Left lobe of liver (tissue), 2 donors: ENCODE measurements at places on chromosomes 2 and 18.

DNA sequence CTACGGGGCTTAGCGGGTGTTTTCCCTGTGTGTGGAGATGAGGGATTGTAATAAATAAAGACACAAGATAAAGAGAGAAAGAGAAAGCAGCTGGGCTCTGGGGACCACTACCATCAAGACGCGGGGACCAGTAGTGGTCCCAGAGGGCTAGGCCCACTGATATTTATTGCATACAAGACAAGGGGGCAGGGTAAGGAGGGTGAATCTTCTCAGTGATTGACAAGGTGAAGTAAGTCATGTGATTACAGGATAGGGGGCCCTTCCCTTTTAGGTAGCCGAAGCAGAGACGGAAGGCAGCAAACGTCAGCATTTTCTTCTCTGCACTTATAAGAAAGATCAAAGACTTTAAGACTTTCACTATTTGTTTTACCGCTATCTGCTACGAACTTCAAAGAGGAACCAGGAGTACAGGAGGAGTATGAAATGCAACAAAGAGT is 4.5 kb upstream of the GAL3ST2 start:
- no peak for DNase-seq

DNA sequence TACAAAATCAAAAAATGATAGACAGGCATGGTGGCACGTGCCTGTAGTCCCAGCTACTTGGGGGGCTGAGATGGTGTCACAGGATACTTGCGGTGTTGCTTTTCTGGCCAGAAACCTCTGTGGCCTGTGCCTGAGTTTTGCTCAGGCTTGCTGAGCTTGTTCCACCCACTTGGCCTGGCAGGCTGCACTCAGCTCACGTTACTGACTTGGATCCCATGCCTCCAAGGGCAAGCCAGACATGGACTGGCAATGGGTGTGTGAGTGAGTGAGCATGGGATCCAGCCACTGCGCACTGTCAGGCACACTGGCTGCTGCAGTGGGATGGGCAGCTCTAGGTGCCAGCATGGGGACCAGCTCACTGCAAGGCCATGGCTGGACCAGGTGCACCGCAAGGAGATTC is 67.9 kb downstream of the NCAPH start:
- peak; percentile 22 for DNase-seq

DNA sequence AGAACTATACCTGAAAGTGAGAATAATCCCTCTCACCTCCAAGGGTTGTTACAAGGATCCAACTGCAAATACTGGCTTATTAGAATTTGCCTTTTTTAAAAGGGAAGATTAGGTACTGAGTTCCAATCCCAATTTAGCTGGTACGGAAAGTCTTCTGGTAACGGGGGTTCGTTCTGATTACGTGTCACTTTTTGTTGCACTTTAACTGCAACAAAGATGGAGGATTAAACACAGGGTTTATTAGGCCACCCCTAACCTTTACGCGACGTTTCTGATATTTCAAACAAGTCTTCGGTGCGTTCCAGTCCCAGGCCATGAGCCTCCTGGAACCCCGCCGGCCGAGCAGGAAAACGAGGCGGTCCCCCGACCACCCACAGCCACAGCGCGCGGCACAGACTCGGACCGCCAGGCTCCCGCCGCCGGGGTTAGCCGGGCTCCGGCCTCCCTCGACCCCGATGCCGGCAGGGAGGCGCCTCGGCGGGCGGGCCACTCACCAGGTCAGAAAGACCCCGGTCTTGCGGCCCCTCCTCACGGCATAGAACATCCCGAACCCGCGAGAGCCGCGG is 411 bp downstream of the RNASEH1 start:
- no peak for DNase-seq

- no peak for DNase-seq
These were observed 22.3 kb upstream of the VPS4B start for GRCh38 chr18:63444580-63444979.

DNA sequence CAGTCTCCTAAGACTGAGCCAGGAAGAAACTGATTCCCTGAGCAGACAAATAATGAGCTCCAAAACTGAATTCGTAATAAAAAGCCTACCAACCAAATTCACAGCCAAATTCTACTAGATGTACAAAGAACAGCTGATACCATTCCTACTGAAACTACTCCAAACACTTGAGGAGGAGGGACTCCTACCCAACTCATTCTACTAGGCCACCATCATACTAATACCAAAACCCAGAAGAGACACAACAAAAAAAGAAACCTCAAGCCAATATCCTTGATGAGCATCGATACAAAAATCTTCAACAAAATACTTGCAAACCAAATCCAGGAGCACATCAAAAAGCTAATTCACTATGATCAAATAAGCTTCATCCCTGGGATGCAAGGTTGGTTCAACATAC is 20.0 kb downstream of the RNU4ATAC start:
- no peak for DNase-seq

- no peak for DNase-seq
These were observed 167.4 kb downstream of the C1D start for GRCh38 chr2:67895227-67895941.

- no peak for DNase-seq
These were observed 270.8 kb upstream of the PARD3B start for GRCh38 chr2:204274429-204274828.

GRCh38 chr2:182248898-182249297 is 177.9 kb downstream of the PDE1A start:
- DNase-seq, result no peak

DNA sequence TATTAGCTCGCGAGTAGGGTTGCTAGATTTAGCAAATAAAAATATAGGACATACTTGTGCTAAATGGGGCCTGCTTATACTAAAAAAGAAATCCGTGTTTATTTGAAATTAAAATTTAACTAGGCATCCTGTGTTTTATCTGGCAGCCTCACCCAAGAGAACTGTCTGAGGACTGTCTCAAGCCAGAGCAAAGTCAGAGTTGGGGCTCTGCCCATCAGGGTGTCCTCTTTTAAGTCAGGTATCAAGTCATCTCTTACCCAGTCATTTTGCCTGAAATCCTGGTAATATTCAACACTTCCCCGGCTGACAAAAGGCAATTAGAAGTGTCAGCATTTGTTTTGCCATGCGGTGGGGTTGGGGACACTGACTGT is 48.3 kb upstream of the ST3GAL5 start:
- peak; percentile 77 for DNase-seq

- DNase-seq, result no peak
These were observed 58.4 kb downstream of the SAP130 start for GRCh38 chr2:127969446-127969845.

GRCh38 chr18:35817604-35818352 is 154.7 kb upstream of the RMP24 start:
- no peak for DNase-seq

- no peak for DNase-seq
These were observed 209.7 kb upstream of the PARD3B start for GRCh38 chr2:204335451-204336058.

GRCh38 chr2:168583064-168583709 is 127.1 kb downstream of the CERS6 start:
- no peak for DNase-seq

DNA sequence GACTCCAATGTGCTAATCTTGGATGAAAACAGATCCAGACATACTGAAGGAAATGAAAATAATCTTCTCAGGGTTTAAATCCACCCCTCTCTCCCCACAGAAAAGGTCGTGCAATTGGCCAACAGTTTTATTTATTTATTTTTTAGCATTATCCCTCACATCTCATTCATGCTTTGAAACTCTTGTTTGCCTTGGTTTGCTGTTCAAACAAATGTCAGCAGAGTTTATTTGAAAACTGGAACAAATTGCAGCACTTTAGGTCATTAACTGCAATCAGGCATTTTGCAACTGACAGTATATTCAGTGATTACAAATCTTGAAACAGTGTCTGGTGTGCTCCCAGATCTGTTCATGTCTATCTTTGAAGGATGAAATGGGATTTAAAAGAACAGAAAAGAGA is 220.6 kb downstream of the SLC4A10 start:
- DNase-seq, result no peak

DNA sequence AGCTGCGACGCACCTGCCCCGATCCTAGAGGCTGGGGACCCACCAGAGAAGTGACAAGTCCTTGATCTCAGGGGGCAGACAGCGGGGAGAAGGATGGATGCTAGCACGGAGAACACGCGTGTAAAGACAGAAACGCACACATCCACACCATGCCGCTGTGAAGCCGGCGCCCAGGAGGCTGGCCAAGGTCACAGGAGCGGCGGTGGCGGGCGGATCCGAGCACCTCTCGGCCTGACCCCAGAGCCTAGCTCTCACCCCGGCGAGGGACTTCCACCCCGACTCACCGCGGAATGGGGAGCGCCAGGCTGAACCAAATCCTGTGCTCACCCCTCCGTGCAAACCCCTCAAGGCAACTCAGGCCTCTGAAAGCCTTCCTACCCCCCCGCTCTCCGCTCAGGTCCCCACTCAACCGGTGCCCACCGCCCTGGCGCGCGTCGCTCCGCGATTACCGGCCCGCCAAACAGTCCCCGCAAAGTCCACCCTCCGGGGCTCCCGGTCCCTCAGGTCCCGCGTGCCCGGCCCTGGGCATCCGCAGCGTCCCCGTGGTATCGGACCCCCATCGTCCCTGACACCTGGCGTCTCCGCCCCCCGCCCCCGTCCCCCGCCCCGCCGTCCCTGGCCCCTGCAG is 460 bp upstream of the LRRFIP1 start:
- peak; percentile 66 for DNase-seq

DNA sequence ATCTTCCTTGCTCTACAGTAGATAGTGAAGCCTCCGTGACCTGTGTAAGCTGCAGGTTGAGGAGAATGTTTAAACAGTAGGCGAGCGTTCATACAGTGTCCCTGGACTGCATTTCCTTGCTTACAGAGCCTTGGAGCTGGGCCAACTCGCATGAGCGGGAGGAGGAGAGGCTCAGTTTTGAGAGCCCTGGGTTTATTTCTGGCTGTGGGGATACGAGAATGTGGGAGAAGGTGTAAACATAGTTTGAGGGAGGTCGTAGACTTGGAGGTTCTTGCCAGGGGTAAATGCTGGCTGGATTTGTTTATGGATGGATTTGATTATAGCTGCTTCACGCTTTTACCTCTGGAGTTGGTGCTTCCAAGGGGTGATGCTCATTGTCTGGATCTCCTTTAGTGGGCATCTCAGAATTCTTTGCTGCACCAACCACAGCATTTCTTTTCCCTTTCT is 20.8 kb downstream of the CRIM1 start:
- DNase-seq, result peak; percentile 49

- no peak for DNase-seq
These were observed at the start of gene DCC for GRCh38 chr18:52339891-52340371. TSS of gene DCC (plus strand) at chr18:52340197. CDS start at chr18:52340788, 591 bp downstream.

DNA sequence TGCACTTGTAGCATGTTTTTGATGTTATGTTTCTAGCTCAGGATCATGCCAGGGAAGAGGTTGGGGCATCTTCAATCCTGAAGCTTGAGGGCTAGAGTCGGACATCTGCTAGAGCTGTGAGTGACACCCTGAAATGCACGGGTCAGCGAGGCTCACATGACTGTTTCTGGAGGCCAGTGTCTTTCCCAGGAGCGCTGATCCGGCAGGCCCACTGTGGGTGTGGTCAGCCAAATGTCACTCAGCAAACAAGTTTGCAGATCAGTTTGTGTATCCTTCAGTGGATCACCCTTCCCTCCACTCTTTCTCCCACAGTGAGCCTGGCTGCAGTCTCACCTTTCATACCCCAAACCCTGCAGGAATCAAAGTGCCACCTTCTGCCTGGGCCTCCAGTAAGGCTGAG is 23.0 kb upstream of the ARHGEF4 start:
- no peak for DNase-seq

DNA sequence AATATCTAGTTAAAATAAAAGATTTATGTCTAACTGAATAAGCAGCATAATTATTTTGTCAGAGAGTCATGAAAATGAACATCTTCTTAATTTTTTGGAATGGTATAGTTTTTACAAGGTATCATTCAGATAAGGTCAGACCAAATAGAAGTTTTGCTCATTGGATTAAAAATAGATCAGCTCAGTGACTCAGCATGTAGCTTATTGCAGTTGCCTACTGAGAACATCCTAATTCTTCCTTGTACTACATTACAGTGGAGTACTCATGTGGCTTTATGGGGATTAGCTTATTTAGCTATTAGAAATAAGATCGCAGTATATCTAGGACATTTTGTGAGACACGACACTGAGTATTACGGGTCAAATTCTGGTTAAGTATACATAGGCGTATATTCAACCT is 38.2 kb upstream of the PPM1B start:
- no peak for DNase-seq

DNA sequence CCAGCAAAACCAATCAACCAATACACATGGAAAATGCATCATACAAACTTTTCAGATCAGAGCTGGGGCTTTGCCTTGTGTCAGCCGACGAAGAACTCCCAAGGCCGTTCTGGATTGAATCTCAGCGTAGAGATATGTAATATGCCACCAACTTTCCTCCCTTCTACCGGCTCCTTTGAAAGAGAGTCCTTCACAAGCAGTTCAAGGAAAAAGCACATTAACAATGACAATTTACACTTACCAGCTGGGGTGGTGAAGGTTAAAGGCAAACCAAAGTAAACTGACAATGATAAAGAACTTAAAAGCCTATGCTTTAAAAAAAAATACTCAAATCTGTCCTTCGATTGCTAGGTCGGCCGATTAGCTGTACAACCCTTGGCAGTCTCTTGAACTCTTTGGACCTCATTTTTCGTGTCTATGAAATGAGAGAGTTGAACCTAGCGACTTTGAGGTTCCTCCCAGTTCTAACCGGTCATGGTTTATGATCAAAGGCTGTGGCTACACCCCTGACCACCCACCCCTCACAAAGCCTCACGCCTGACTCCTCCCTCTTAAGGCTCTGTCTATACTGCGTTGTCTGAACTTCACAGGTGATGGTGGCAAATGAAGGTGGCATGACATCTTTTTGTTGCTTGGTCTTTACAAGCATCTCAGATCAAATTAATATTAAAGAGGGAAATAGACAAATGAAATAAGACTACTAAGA is 46.2 kb downstream of the BCL2 start:
- no peak for DNase-seq

- DNase-seq, result no peak
These were observed 346.7 kb upstream of the SLC14A2 start for GRCh38 chr18:45268583-45268982.

GRCh38 chr2:158179660-158180059 is 78.0 kb downstream of the UPP2 start:
- no peak for DNase-seq

DNA sequence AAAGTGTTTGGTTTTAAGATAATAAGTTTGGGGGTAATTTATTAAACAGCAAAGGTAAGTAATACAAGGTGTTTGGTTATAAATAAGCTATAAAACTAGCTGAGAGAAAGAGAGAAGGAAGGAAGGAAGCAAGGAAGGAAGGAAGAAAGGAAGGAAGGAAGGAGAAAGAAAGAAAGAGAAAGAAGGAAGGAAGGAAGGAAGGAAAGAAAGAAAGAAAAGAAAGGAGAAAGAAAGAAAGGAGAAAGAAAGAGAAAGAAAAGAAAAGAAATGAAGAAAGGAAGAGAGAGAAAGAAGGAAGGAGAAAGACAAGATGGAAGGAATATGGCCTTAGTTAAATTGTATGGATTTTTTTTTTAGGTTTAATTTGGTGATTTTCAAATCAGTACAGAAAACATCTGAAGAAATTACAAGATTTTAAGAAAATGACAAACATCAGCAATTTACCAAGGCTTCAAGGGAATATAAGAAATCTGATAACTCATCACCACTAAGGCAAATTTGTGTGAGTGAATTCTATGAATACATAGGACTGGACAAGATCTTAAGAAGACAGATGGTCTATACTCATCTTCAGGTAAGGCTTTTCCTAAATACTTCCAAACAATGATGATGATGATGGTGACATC is 46.4 kb upstream of the GALNT3 start:
- DNase-seq, result no peak
